Stimulated activated CD4-positive, alpha-beta T cell treated with anti-CD3 and anti-CD28 coated beads, TNF-alpha, amount 100 ng/mL, for 24 hours (primary cell): ENCODE measurements at places on chromosomes 11 and 22.

DNA sequence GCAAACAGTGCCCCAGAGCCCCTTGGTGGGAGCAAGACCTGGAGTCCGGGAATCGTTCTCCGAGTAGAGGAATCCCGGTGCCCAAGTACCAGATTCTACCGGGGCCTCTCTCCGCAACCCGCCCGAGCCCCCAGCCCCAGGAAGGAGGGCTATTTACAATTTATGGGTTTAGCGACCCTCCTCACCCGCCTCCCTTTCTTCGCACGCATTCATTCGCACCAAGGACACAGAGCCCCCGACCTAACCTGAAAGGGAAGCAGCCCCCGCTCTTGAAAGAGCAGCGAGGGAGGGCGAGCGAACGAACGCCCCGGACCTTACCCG, 628 bp downstream of the LRP4 start:
- DNase-seq, result no peak

GRCh38 chr11:9616042-9616675, 42.7 kb downstream of the WEE1 start:
- no peak for DNase-seq

DNA sequence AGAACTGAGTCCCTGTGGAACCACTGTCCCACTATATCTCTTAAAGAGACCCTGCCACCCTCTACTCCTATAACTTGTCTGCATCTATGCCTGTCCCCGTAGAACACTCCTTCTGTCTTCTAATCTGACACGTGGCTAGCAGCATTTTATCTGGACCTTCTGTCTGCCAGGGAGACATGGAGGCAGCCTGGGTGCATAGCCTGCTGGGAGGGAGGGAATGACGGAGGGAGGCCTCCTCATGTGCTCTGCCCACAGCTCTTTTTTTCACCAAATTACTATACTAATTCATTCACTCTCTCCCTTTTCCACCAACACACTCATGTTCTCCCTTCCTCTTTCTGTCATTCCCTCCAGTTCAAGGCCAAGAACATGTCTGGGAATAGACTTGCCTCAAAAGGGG, 7.6 kb upstream of the THRSP start:
- DNase-seq, result no peak

DNA sequence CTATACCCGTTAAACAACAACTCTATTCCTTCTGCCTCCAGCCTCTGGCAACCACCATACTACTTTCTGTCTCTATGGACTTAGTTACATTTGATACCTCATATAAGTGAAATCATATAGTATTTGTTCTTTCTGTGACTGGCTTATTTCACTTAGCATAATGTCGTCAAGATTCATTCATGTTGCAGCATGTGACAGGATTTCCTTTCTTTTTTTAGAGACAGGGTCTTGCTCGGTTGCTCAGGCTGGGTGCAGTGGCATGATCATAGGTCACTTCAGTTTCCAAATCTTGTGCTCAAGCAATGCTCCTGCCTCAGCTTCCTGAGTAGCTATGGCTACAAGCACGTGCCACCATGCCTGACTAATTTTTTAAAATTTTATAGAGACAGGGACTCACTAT, 29.4 kb upstream of the SORL1 start:
- no peak for DNase-seq

DNA sequence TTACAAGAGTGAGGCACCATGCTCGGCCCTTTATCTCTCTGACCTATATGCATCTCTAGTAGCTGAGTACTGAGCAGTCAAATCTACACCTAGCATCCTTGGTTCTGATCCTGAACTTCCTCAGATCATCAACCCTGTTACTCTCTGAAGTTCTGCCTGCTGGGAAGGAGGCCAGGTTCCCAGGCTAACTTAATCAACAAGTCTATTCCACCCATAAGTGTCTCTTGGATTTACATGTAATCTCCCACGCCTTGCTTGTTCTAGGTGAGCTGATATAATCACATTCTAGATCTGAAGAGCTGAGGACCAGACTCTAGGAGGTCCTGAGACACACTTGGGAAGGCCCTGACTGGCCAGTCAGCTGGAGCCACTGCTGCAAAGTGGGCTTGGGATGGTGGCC, 22.1 kb downstream of the CABP7 start:
- no peak for DNase-seq

DNA sequence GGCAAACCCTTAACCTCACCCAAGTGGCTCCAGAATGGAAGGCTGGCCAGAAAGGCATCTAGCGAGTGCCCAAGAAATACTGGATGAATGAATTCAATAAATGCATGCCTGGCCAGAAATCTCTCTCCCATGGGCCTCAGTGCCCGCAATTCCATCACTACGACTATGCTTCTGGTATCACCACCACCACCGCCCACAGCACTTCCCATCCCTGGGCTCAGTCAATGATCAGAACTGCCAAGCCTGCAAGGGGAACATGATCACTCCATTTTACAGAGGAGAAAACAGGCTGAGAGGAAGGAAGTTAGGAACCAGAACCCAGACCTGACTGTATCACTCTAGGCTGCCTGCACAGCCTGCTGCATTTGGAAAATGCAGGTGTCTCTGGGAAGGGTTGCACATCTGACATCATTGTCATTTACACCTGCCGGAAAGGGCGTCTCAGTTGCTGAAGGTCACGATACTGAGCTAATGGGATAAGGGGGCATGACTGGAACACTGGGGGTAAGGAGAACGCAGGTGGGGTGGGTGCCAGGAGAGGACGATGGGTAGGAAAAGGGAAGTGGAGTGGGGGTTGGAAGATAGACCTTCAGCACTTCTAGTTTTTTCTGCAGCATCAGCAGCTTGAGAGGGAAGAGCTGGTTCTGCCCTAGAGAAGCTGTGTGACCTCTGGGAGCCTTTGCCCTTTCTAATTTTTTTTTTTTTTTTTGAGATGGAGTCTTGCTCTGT, 3.2 kb downstream of the GPR152 start:
- DNase-seq, result no peak

DNA sequence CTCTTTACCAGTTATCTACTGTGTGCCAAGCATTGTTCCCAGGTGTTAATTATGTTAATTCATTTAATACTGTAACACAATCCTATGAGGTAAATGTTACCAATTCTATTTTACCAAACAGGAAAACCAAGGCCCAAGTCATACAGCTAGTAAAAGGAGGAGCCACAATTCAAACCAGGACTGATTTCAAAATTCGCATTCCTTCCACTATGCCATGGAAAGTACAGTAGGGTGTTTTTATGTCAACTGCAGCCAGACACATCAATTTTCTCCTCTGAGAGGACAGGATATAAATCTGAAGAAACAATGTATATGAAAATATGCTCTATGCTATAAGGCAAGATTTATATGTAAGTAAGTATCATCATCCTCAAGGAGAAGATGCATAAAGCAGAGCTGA, 104.3 kb downstream of the RPL27A start:
- no peak for DNase-seq

GRCh38 chr22:44032126-44032730, 8.1 kb downstream of the PARVB start:
- DNase-seq, result no peak

DNA sequence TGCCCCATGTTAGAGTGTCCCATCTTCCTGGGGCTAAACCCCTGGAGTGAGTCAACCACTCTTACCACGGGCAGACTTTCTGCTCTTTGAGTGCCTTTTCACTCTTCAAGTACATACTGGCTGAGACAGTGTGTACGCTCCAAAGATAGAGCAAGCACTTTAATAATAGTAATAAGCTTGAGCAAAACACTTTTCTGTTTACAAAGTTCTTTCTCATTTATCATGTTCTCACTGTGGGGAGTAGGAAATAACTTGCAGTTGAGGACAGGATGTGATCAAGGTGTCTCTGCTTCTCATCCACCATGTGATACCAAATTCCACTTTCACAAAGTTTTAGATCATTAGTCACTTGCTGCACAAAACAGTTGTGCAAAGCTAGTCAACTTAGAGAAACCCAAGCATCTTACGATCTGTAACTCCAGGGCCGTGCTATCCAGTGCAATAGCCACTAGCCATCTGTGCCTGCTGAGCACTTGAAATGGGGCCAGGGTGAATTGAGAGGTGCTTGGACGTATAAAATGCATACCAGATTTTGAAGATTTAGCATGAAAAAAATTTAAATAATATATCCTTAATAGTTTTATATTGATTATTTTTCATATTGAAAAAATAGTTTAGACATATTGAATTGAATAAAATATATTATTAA, 135.3 kb downstream of the KIF18A start:
- DNase-seq, result no peak

GRCh38 chr22:47592791-47593190, 830.3 kb downstream of the TBC1D22A start:
- DNase-seq, result no peak

DNA sequence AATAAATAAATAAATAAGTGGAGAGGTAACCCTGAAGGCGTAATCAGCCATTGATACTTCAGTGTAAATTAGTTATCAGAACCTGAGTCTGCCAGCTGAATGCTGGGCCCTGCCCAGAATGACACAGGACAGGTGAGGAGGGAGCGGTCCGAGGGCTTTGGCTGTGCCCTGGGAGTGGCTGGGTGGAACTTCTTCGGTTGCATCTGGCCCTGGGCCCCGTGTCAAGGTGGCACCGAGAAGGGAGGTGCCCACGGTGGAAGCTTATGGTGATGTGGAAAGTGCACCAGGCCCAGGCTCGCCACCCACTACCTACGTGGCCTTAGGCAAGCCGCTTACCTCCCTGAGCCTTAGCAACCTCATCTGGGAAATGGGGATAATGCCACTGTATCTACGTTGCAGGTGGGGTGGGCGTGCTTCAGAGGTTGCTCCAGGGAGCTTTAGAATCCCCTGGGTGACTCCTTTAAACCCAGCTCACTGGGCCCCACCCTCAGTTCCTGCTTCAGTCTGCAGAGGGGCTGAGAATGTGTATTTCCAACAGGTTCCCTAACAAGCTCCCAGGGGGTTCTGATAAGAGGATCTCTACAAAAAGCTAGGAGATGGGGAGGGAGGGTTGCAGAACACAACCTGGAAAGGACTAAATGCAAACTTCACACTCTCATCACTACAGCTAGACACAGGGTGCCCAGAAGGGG, 38.8 kb downstream of the TXN2 start:
- DNase-seq, result no peak

DNA sequence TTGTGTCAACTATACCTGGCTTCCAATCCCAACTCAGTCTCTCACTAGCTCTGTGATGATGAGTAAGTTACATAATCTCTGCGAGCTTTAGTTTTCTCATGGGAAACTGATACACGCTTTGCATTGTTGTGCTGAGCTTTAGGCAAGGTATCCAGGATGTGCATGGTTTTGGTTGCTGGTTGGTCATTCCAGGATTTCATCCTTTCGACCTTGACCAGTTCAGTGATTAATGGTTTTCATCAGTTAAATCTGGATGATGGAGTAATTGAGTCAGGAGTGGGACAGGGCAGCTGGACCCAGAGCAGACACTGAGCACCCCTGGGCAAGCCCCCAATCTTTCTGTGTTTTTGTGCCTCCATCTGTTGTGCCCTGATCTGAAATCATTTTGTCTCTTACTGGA, 417.3 kb upstream of the CADM1 start:
- DNase-seq, result no peak

- no peak for DNase-seq
Observed at GRCh38 chr11:15695096-15695721, 580.5 kb downstream of the INSC start.

- no peak for DNase-seq
Observed at GRCh38 chr22:43118953-43119458, 8.5 kb downstream of the BIK start.

- no peak for DNase-seq
Observed at GRCh38 chr11:92857407-92857806, 112.0 kb upstream of the MTNR1B start.

DNA sequence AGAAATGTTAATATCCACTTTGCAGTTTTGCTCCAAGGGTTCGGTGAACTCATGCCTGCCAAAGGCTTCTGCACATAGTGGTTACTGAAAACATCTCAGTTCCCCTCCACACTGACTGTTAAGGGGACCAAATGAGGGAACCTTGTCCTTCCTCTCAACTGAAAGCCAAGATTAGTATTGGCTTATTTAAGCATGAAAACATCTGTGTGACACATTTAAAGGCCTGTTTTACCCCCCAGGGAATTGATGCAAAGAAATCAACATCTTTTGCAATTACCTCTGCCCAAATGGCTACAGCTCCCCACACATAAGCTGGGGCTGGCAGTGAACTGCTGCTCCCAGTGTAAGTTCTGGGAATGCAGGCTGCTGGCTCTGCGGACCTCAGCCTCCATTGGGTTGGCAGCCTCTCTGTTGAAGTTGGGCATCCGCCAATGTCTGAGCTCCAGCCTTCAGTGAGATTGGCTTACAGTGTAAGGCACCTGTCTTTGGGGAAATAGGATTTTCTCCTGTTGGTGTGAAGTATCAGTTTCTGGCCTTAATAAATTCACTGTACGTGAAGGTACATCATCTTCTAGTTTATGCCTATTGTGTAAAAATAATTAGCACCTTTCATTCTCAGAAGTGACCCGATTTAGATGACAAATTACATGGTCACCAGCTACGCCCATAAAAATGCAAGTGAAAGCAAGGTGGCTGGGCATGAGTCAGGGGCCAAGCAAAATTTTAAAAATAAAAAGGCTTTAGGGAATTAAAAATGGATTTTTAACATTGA, 213.4 kb upstream of the SYN3 start:
- DNase-seq, result no peak
